M059J (cell line): ENCODE measurements at places on chromosomes 3 and 15.

DNA sequence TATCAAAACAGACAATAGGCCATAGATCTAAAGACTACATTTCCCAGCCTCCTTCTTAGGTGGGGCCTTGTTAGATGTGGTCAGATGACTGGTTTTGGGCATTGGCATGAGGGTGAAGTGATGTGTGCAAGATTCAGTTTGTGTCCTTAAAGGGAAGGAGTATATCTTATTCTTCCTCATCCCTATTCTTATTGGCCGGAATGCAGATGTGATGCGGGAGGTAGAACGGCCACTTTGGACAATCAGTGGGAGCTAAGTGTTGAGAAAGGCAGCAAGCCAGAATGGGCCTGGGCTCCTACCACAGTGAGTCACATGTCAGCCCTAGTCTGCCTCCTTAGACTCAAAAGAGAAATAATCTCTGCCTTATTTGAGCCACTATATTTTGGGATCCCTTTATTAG, 89.8 kb upstream of the MEX3B start:
- DNase-seq: peak; percentile 80

GRCh38 chr15:88312941-88313579, 56.5 kb upstream of the NTRK3 start:
- DNase-seq: no peak

DNA sequence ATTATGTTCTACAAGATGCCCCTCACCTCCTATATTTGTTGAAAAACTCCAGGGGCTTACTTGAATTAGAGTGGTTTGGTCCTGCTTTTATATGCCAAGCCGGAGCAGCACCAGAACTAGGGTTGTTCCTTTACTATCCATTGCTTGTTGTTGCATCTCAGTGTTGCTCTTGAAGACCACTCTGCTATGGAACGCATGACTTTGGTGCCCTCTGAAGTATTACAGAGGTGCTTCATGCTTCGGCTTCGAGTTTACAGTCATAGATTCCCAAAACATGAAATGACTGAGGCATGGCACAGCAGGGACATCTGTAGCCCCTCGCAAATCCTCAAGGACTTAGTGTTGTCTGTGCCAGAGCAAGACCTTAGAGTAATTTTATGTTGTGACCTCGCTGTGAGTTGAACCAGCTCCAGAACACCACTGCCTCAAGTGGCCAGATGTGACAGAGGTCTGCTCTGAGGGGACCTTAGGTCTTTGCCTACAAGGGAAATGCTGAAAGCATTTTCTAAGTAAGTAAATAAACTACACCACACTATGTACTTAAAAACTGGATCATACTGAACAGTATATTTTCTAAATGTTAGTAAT, 67.2 kb upstream of the SIAH2 start:
- peak; percentile 15 for DNase-seq

GRCh38 chr3:86930831-86931230, 60.1 kb downstream of the VGLL3 start:
- no peak for DNase-seq

GRCh38 chr15:62983956-62984355, 58.6 kb upstream of the TPM1 start:
- DNase-seq: no peak

- DNase-seq: no peak
Observed at GRCh38 chr15:23686466-23687142, 501 bp downstream of the NDN start.

DNA sequence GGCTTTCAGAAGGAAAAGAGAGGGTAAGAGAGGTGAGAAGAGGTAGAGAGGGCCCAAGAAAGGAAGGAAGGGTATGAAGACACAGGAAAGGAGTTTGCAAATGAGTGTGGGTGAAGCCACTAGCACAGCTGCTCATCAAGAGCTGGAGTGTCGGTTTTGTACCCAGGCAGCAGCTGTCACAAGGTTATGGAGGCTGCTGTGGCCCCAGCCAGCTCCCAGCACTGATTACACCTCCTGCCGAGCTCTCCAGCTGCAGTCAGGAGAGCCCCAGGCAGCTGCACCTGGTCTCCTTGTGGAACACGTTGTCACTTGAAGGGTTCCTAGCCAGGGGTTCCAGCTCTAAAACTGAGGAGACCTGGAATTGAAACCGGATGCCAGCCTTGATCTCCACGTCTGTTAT, 60.4 kb upstream of the CHD2 start:
- DNase-seq: no peak

DNA sequence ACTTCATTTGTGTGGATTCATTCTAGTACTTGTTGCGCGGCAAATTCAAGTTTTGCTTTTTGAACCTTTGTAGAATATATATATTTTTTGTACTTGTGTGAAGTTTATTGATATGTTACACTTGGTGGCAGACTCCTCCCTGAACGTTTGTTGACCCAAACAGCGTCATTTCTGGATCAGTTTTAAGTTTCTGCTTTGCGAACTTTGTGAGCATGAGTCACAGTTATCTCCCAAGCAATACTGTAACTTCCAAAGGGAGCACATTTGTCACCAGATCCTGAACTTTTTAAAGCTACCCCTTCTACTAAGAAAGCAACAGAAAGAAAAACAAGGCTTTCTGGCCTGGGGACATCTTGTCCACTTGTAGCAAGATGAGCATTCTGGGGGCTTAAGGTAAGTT, 74.8 kb upstream of the CACNA2D3 start:
- peak; percentile 29 for DNase-seq

GRCh38 chr15:40157778-40158447, 3.0 kb upstream of the BUB1B start:
- no peak for DNase-seq

- peak; percentile 63 for DNase-seq
Observed at GRCh38 chr15:82139823-82140268, 94.0 kb upstream of the MEX3B start.

DNA sequence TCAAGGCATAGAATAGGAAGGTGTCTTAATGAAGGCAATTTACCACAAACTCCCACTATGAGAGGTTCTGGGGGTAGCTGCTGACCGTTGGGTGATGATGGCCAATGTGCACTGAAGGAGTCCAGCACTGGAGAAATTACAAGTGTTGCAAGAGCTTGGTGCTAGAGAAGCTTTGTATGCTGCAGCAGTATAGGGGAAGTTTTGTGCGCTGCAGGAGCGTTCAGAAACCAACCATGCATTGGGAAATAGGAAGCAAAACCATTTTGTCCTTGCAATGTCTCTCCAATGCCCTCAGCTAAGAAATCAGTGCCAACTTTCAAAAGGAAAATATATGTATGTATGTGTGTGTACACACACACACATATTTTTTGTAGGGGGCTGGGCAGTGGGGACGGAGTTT, 441.6 kb upstream of the NAALADL2 start:
- DNase-seq: no peak

DNA sequence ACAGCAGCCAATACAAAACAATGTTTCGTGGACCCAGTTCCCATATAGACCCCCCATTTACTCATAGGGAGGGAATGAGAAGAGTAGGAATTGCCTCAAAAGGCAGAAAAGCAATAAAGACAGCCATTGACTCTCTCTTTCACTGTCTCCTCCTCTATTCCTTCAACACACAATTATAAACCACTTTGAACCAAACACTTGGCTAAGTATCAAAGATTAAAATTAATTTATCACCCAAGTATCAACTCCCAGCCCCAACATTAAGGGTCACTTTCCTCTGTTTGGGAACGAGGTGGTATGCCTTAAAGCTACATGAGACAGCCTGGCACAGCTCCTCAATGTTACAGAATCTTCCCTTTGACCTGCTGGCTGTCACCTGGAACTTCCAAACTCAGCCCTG, 16.4 kb upstream of the LRIG1 start:
- no peak for DNase-seq
